ENCODE measurements at places on chromosomes 13 and 19.

- DNase-seq, result no peak
Measured at GRCh38 chr13:53254500-53254899, 225.9 kb downstream of the OLFM4 start.

- DNase-seq, result no peak
Measured at GRCh38 chr13:58994777-58995176, 1169.0 kb downstream of the DIAPH3 start.

DNA sequence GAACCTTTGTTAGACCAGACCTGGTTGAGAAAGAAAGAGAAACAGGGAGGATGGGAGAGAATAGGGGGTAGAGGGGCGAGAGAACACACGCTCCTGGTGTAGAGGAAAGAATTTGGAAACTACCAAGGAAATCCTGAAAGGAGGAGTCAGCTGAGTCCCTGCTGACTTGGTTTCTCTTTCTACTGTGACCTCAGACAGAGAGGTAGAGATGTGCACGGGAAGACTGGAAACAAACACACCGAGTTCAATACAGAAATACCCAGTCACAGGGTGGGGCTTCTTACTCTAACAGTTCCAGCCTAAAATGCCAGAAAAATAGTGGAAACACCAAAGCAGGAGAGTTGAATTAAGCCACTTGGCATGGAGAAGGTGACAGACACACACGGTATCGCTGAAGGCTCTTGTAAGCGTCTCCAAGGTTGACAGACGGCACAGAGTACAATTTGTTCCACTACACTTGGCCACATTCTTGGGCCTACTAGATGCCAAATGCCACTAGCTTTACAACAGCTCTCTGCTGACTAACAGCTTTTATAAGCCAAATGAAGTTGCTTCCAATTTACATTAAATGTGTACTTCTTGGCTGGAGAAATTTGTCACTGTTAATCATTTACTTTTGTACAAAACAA is 28.1 kb downstream of the LATS2 start:
- DNase-seq, result no peak

DNA sequence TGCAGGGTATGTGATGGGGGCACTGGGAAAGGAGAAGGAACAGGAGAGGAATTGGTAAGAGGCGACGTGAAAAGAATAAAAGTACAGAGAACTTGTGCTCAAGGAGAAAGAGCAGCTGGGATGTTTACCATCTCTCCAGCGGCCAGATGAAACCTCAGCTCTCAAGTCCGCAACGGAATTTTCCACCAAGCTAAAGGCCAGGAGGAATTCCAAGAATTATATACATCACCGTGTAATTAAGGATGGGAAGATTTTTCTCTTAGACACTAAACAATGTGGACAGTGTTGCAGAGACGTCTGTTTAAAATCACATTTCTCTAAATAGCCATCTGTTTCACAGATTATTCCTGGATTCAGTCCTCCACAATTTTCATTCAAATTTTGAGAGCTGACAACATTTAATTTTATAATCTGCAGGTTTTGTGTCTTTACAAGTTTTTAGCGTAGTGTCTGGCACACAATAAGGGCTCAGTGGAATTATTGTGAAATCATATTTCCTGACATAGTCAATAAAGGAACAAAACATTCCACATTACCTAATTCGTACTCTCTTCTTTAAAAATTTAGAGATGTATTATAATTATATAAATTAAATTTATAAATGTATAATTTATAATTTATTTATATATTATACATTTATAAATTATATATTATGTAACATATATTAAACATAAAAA is 23.0 kb upstream of the USP29 start:
- no peak for DNase-seq

DNA sequence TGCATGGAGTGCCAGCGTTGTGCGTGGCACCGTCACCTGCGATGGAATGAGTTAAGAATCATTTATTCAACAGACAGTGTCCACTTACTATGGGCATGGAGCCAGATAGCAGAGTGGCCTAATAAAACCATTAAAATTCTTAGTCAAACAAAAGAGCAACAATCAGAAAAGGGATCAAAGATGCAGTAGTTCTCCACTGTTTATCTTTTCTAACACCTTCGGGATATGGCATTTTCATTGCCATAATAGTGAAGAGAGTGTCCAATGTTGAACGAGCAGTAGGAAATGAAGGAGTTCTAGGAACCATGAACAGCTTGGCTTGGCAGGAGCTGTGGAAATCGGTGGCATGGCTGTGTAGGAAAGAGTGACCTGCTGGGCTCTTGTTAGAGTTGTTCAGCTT is 2.0 kb downstream of the TNFSF11 start:
- no peak for DNase-seq

DNA sequence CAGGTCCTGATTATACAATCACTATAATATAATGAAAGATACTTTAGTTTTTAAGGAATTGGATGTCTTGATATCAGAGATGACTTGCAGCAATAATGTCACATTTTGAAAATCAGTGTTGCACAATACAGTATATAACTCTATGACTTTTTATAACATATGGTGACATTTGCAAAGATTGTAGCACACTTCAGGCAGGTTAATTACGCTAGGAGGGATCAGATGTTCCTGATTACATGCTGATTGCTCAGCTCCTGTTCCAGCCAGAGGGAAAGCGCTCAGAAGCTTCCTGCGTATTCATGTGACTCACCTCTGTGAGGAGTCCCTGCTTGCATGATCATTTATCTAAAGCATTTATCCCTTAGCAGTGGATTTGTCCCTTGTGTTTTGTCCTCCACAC is 265.6 kb downstream of the GPC5 start:
- no peak for DNase-seq

DNA sequence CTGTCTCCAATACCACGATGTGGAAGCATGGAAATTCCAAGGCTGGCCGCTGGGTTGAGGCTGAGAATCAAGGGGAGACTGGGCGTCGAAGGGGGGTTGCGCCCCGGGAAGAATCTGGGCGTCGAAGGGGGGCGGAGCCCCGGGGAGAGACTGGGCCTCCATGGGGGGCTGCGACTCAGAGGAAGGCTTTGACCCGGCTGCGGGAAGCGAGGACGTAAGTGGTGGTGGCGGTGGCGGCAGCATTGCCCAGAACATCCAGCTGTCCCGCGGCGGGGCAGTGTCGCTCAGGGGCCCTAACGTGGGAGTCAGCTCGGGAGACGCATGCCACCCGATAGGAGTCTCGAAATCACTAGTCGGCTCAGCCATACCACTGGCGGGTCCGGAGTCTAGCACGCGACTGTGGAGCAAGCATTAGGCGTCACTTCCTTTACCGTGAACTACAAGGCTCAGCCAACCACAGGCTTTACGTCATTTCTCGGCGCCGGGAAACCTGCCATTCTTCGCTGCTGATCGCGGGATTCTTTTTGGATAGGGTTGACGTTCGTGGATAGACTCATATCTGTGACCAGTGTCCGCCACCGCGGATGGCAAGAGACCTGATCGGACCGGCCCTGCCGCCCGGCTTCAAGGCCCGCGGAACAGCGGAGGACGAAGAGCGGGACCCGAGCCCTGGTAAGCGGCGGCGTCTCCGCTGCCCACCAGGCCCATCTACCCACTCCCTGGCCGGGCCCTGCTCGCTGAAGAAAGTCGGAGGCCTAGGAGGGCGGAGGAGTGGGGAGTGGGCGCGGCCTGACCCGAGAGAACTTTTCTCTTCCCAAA is at the start of the genes GPALPP1 and NUFIP1:
Gene GPALPP1 (plus strand): TSS at position 468 of the 819 bp plus-strand sequence. CDS start 117 bp downstream, at position 585.
Gene NUFIP1 (minus strand): TSS at position 401 of the 819 bp plus-strand sequence. CDS start 35 bp downstream, at position 366.
- DNase-seq, result peak; percentile 86

DNA sequence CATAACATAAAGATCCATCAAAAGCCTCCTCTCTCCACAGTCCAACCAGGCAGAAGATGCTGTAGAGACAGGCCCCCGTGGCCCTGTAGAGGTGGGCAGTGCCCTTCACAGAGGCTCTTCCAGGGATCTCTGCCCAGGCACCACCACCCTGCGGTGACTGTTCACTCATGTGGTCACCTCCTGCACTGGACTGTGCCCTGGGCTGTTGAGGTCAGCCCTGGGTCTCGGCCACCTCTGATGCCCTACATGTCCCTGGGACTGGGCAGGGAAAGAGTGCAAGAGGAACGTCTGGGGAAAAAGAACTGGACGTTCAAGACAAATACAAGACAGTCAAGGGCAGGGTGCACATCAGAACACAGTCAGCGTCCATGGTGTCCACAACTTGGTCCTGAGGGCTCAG is 22.3 kb downstream of the PEPD start:
- no peak for DNase-seq

DNA sequence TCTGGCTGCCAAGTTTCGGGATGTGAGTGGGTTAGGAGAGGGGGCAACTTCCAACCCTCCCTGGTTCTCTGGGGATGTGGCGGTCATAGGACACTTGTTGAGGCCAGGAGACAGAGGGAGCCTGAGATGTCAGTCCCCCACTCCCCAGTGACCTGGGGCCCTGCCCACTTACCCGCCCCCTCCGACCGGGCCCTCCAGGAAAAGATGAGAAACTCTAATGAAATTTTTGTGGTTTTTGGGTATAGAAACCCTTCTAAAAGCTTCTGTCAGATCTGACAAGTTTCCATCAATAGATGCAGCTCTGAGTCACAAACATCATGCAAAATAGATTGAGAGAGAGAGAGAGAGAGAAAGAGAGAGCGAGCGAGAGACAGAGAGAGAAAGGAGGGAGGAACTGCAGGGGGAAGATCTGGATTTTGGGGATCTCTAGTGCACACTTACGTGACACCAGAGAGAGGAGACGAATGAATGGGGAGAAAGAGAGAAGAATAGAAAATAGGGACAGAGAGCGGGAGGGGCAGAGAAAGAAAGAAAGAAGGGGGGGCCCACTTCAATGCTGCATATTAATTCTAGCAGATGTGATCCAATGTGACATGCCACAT is 94.0 kb downstream of the PTPRS start:
- no peak for DNase-seq

DNA sequence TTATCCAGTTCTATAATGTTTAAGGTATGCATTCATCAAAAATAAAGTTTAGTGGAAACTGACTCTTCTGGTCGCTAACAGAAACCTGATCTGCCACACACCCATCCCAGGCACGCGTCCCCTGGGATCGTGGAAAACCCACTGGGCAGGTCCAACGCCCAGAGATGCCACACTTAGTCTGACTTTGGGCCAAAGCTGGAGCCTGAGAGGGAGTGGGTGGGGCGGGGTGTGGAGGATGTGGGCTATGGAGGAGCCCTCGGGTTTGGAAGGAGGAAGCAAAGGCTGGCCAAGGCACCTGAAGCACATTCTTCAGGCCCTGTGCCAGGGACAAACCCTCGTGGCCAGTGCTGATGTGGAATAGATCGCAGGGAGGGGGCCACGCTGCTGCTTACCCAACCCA is 2.5 kb downstream of the IGFL1 start:
- DNase-seq, result no peak

DNA sequence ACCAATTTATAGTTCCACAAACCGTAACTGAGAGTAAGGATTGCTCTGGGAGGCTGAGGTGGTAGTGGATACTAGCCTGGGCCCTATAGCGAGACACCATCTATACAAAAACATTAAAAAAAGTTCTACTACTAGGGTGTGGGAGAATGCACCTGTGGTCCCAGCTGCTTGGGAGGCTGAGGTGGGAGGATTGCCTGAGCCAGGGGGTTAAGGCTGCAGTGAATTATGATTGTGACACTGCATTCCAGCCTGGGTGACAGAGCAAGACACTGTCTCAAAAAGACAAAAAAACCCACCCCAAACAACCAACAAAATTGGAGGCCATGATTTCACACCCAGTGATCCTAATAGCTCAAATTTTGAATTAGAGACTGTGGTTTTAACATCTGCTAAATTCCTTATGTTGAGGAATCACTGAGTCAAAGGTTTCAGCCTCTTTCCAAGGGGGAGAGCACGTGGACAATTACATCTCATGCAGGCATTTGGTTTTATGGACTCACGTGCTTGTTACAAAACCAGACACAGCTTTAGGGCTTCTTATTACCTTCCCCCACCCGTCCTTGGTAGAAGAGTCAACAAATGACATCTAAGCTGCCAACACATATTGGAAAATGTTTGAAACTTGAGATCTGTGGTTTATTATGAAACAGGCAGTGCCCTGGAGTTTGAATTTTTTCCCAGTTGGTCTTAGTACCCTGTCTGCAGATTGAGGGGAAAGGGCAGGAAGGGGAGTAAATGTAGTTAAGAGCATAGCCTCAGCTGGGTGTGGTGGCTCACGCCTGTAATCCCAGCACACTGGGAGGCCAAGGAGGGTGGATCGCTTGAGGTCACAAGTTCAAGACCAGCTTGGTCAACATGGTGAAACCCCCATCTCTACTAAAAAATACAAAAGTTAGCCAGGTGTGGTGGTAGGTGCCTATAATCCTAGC is 18.5 kb downstream of the CYP2A6 start:
- no peak for DNase-seq

- no peak for DNase-seq
Measured at GRCh38 chr13:77138813-77139212, 111.9 kb upstream of the FBXL3 start.

GRCh38 chr19:10305139-10305806 is 4.3 kb downstream of the ZGLP1 start:
- DNase-seq, result no peak

DNA sequence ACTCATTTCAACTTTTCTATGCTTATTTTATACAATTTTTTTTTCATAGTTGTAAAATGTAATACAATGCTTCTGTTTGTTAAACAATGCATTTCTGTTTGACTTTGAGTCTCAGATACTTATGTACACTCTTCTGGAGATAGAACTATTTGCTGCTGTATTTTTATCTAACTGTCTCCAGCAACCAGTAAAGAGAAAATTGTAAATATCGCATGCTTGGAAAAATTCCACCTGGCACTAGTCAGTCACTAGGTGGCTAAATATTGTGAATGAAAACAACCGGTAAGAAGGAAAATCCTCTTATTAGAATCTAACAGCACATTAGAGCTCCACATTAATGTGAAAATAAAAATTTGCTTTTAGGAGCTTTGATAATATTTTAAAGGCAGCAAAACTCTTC is 876.5 kb downstream of the PCDH9 start:
- DNase-seq, result no peak

DNA sequence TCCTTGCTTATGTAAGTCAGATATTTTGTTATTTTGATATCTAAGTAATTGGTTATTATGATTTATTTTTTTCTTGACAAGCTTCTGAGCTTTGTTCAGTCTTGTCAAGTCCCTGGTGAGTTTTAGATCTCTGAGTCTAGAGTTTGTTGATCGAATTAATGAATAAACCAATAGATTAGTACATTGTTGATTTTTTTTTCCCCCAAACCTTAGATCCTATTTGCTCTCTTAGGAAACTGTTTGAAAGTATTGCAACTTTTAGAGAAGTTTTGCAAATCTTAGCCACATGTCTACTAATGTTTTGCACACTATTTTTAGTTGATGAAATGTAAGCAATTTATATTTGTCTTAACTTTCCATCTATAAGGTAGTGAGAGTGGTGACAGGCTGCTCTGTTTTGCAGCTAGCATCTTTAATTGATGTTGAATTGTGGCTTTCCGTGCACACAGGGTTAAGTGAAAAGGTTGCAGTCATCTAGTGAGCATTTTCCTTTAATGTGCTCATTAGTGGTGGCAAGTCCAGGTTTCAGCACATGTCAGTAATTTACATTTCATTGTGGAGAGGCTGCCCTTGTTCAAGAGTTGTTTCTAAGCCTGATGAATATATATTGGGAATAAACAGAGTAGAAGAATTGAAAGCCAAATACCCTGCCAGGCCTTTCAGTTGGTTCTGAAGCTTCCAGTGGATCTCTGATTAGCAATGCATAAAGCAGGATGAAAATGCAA is 86.3 kb downstream of the PCCA start:
- no peak for DNase-seq
